ENCODE measurements at places on chromosomes 13 and 19. TPM values are rescaled to one million over a fixed set of nuclear protein-coding genes. Genes with fewer than 3 reads are reported as not detected.

DNA sequence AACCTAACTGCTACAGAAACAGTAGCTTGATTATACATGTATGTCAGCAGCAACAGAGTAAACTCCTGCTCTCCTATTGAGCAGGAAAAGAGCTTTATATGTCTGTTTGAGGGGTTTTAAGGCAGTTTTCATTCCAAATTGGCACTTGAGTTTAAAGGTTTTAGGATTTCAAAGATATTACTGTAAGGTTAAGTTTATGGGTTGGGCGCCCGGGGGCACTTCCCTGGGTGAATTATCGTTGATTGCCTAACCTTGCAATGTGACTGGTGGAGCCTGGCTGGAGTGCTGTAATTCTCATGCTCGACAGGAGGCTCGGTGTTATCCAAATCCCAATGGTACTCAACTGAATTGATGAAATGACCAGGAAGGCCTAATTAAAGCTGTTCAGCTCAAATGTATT, 1586.1 kb downstream of the OLFM4 start:
- DNase-seq, result no peak

DNA sequence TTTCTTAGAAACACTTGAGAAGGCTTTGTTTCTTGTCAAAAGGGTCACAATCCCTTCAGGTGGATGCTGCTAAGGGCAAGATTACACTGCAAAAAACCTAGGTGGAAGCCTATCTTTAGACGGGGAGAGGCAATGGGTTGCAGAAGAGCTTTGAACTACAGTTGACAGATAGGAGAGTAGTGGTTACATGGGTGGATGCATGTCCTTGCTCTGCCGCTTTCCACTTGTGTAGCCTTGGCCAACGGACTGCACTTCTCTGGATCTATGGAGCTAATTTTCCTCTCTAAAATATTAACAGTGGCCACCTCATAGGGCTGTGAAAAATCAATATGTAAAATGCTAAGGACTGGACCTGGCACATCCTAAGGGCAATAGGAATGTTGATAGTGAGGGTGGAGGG, 980 bp downstream of the BCKDHA start:
- no peak for DNase-seq

JAK3 gene
- 1.3 TPM for polyA plus RNA-seq

MRI1 gene
- 20.9 TPM for polyA plus RNA-seq

DNA sequence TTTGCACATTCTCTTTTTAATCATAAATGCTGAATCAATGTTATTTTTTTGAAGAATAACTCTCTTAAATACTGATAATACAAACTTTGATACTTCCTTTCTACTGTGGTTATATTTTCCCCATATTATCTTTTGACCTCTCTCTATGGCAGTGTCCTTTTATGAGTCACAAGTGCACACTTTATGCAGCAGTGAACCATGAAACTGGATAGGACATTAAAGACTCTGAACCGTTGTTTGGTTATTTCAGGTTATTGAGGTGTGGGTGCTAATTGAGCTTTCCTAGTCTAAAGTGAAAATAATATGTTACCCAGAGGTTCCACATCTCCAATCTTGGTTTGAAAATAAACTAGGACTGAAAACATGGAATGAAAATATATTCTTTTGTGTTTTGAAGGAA, 71.4 kb downstream of the DGKH start:
- no peak for DNase-seq

DNA sequence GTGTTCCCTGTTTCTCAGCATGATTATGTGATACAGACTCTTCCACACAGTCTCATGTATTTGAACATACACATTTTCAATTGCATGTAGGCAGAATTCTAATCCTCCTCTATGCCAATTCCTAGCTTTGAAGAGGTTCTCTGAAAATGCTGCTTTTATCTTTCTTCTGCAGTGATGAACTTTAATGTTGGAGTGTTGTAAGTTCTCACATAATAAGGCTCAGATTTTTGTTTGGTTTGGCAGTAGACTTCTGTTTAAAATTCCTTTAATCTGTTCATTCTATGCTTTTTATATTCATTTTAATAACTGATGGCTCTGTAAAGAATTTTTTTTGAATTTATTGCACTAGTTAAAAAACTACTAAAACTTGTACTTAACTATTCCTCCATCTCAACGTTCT, 225.8 kb downstream of the GGACT start:
- no peak for DNase-seq

GRCh38 chr13:85738696-85739320, 60.4 kb downstream of the SLITRK6 start:
- DNase-seq, result no peak

- no peak for DNase-seq
Observed at GRCh38 chr19:30563691-30564090, 191.5 kb downstream of the ZNF536 start.

TMPRSS9 gene
- polyA plus RNA-seq, result 0.19 TPM

- no peak for DNase-seq
Observed at GRCh38 chr13:99383511-99383921, 76.3 kb upstream of the GPR183 start.

DNA sequence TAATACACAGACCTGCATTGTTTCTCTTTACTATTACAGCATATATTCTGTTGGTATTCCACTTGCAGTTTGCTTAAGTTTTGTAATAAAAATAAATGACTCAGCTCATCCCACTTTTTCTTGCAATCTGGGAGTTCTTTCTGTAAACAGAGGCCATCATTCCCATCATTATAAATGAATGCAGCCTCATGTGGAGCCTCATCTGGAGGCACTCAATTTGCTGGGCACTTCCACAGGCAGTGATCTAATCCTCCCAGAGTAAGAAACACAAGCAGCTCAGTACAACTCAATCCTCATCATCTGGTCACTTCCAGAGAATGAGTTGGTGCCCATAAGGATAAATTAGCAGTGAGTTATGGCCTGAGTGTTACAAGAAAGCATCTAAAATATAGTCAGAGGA, 2801.9 kb downstream of the PCDH9 start:
- no peak for DNase-seq

DNA sequence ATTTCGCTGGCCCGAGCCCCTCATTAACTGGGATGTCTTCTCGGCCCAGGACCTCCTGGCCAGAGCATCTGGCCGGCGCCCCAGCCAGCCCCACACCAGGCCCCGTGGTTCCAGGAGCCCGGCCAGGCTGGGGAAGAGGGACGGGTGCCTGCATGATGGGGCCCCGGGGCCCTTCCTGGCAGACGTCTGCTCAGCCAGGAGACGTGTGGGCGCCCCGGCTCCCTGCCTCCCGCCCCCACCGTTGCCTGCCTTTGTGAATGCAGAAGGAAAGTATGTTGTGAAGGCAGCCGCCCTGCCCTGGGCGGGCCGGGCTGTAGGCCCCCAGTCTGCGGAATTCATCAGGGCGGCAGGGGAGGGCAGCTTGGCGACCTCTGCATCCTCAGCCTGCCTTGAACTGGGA, 4.4 kb upstream of the COMP start:
- peak; percentile 47 for DNase-seq

LYPD3 gene
- polyA plus RNA-seq, result 17.0 TPM

GRCh38 chr13:72255908-72256307, 388.9 kb upstream of the DACH1 start:
- peak; percentile 16 for DNase-seq

ZNF99 gene
- 0.32 TPM for polyA plus RNA-seq

DNA sequence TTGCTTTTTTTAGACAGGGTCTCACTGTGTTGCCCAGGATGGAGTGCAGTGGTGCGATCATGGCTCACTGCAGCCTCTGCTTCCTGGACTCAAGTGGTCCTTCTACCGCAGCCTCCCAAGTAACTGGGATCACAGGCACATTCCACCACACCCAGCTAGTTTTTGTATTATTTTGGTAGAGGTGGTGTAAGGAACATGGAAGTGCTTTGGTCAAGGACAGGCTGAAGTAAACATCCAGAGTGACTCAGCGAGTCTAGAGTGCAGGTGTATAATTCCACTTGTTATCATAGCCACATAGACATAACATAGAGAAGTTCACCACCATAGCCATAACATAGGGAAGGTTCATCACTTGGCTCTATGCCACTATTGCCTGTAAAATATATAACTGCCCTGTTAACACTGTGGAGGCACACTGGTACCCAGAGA, 98.6 kb downstream of the RBM26 start:
- DNase-seq, result no peak

DNA sequence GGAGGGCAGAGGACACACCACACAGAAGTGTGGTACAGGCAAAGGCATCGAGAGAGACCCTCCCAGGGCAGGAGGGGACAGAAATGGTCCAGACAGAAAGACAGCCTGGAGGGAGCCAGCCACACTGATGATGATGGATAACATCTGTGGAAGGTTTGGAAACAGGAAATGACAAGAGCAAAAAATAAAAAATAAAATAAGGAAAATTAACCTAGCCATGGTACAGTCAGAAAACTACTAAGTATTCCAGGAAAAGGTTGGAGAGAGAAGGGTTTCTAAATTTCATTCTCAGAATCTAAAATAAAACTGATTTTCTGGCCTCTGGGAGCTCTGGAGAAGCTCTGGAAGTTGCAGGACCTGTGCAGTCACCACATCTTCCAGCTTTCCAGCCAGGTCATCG, 115.2 kb upstream of the VSTM2B start:
- DNase-seq, result peak; percentile 44

DNA sequence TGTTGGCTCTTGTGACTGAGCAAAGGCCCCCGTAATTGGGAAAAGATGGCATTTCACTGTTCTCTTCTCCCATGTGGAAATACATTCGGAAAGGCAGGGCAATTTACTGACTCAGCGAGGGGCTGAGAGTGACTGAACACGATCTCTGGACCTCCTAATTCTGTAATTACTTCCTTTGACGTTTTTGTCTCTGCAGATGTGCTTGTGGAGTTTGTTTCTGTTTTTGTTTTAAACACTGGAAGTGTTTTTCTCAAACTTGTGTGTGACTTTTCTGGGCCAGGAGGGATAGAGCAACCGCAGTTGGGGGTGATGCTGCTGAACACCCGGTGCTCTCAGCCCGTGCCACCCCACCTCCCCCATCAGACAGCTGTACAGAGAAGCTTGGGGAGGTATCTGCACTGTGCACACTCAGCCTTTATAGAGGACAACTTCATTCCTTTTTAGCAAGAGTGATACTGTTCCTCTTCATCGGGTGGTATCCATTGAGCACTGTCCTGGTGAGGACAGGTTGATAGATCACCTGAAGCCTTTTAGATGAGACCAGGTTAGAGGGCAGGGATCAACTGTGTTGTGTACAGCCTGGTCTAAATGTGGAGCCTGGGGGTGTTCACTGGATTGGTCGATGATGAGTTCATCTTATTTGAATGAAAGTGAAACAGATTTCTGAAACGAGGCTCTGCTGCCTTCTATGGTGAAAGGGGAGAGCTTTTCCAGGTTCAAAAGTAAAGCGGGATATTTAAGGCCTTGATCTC, 117.4 kb downstream of the ESD start:
- DNase-seq, result peak; percentile 84

- DNase-seq, result no peak
Observed at GRCh38 chr19:34808566-34808965, 35.6 kb upstream of the ZNF599 start.

DNA sequence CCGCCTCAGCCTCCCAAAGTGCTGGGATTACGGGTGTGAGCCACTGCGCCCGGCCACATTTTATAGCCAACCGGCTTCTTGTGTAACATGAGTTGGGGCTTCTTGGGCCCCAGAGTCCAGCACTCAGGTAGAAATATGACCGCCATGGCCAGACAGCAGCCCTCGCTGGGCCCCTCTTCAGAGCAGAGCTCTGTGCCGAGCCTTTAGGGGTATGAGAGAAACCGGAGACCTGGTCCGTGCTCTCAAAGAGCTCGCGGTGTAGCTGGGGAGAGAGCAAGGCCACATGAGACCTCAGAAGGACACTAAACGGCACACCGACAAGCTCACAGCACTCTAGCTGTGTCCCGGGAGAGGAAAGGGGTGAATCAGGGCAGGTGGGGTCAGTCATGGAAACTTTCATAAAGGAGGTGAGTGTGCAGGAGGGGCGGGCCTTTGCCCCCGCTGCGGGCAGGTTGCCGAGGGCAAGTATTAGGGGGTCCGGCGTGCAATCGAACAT, 15.8 kb downstream of the ACTN4 start:
- no peak for DNase-seq

DNA sequence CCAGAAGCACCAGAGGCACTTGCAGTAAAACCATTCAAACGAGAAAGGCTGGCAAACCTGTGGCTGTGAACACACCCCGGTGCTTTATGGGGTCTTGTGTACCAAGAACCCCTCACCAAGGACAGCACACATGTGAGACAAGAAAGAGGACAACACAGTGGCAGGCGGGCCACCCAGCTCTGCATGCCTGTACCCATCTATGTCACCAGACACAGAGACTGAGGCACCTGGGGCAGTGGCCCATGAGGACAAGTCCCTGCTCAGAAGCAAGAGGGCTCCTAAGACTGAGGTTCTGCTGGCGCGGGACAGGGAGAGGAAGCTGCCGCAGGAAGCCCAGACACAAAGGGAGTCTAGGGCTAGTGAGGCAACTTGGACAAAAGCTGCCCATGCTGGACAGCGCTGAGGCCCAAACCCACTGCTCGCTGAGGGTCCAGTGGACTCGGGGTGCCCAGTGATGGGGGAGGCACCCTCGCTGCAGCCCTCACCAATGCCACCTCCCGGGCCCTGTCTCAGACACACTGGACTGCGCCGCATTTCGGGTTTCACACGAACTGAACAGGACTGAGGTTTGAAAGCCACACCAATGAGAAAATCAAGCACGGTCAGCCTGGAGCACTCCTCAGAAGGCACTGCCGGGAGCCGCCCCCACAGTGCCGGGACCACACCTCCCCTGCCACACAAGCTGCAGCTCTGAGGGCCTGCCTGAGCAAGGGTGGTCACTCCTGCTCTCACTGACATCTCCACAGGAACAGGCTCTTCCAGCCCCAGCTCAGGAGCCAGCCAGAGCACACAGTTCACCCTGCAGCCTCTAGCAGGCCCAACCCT, 232.7 kb downstream of the TUBA3C start:
- DNase-seq, result no peak

DNA sequence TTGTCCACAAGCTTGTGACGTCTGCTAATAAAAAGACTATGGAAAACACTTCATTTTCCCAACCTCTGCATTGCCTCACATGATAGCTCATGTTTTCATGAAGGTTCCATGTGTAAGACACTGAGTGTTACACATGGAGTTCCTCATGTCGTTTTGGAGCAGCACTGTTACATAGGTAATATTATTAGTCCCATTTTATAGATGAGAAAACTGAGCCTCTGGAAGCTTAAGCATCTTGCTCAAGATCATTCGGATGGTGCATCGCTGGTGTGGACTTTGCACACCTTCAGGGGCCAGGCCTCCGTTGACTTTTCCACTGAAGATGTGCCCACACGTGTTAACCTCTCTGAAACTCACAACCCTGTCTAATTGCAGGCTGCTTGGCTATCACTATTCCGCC, 743.4 kb downstream of the UQCRFS1 start:
- DNase-seq, result no peak

C5AR1 gene
- 2.3 TPM for polyA plus RNA-seq
